ENCODE measurements at places on chromosomes 6 and 20.
A peak's percentile ranks its signal among the peaks of the same experiment; 100 is the strongest.

- no peak for DNase-seq
Measured at GRCh38 chr20:48825566-48825920, 2.3 kb downstream of the PREX1 start.

DNA sequence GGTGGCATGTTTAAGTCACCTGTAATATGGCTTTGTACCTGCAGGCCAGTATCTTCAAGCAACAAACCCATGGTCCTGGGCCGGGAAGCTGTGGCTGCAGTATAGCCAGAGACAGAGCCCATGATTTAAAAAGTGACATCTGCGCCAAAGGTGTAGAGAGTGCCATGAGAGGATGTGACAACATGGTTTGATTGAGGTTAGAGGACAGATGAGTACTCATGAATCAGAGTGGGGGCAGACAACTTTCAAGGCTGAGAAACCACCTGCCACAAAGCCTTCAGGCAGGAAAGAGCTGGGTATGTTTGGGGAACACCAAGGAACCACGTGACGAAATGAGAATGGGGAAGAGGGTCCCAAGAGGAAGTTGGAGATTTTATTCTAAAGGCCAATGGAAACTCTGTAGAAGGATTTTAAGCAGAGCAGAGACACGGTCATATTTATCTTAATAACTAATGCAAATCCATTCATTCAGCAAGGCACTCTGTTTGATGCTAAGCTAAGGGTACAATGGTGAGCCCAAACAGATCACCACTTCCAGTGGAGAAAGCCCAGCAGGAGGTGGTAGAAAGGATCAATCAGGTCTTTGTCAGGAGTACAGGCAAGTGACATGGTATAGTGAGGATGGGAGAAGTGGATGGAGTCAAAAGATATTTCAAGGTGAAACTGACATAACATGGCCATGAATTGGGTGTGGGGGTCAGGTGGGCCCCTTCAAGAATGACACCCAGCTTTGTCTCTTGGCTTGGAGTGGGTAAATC, 3.4 kb upstream of the MICAL1 start:
- DNase-seq: peak; percentile 53

GRCh38 chr6:69880601-69881000, 14.2 kb downstream of the COL19A1 start:
- no peak for DNase-seq

DNA sequence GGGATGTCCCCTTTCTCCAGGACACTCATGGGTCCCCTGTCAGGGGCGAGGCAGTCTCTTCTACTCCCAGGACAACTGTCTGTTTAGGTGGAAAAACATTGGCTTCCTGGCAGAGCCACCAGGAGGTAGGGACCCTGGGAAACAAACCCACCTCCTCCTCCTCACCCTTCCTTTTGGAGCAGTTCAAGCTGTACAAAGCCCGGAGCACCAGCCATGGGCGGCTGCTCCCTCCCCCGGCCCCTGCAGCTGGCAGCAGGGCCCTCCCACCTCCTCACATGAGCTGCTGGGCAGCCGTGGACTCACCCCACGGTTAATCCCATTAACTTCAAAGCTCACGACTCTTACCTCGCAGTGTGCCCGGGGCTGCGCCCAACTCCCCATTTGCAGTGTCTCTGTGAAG, 48.6 kb downstream of the CDH4 start:
- DNase-seq: no peak

- no peak for DNase-seq
Measured at GRCh38 chr6:108673602-108674001, 112.9 kb downstream of the FOXO3 start.

DNA sequence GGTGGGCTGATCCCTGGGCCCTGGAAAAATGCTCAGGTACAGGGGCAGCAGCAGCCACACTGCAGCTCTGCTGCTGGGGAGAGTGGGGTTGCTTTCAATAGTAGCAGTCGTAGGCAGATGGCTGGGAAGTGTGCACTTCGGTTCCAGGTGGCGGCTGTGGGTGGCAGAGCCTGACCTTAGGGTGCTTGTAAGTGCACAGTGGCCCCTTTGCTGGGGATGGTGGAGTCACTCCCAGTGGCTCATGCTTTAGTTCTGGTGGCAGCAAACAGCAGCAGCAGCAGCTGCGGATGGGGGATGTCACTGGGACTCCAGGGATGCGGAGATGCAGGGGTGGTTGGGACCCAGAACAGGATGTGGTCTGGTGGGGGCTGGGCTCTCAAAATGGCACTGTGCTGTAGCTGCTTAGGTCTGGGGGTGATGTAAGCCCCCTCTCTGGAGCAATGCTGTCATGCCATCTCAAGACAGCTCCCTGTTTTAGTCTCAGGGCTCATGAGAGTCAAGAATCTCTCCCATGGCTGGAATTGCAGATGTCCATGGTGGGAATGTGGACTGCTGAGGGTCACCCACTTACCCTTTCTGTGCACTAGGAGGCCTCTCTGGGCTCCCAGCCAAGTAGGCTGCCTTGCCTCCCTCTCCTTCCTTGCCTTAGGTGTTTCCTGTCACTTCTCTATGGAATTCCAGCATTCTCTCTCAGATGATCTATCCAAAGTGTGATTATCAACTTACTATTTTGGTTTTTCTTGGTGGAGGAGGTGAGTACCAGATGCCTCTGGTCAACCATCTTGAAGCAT, 146.7 kb upstream of the SLC22A23 start:
- no peak for DNase-seq

DNA sequence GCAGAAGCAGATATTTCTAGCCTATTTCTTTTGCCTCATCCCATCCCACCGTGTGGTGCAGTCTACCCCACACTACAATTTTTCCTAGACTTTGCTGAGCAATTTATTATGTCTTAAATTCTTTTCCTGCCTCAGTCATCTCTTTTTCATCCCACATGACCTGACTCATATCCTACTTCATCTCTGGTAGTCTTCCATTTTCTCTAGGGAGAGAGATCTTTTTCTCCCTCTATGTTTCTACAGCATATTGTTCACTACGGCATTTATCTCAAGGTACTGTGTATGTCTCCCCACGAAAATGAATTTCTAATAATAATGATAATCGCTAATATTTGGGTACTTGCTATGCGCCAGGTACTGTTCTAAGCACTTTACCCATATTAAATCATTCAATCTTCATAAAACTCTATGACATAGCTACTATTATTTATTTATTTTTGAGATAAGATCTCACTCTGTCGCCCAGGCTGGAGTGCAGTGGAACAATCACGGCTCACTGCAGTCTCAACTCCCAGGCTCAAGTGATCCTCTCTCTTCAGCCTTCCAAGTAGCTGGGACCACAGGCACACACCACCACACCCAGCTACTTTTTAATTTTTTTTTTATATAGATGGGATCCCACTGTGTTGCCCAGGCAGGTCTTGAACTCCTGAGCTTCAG, 15.6 kb downstream of the PDSS2 start:
- no peak for DNase-seq

DNA sequence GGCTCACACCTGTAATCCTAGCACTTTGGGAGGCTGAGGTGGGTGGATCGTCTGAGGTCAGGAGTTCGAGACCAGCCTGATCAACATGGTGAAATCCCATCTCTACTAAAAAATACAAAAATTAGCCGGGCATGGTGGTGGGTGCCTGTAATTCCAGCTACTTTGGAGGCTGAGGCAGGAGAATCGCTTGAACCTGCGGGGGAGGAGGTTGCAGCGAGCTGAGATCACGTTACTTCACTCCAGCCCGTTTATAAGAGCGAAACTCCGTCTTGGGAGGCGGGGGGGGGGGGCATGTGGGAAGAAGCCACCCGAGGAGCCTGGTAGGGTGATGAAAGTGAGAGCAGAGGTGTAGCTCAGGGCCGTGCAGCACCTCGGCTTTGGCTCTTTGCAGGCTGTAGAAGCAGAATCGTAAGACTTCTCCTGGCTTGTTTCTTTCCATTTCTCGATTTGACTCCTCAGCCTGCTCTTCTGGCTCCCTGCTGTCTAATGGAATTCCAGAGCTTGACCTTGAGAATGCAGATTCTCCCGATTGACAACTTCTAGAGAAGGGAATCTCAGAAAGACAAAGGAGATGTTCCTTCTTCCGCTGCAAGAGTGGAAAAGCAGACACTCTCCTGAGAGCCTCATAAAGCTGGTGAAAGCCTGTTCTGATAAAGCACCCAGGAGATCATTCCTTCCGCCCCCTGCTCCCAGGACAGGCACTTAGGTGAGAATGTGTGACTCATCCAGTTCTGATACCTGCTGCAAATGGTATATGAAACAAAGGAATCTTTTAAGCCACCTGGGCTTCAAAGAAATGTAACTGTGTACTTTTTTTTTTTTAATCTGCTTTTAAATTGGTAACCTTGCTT, 26.0 kb upstream of the PPP1R16B start:
- DNase-seq: no peak

- DNase-seq: no peak
Measured at GRCh38 chr6:88856566-88856965, 106.9 kb downstream of the RNGTT start.

DNA sequence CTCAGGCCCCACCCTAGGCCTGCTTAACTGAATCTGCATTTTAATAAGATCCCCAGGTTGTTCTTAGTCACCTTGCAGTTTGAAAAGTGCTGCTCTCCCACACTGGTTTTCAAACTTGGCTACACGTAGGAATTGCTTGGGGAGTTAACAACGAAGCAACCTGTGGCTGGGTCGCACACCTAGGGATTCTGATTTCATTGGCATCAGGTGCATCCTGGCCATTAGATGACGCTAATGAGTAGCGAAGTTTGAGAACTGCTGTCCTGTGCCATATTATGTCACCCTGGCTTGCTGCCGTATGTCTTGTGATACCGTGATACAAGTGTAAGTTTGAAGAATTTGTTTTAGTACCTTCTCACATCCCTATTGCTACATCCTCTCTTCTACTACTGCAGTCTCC, 28.2 kb upstream of the FUCA2 start:
- DNase-seq: peak; percentile 60

DNA sequence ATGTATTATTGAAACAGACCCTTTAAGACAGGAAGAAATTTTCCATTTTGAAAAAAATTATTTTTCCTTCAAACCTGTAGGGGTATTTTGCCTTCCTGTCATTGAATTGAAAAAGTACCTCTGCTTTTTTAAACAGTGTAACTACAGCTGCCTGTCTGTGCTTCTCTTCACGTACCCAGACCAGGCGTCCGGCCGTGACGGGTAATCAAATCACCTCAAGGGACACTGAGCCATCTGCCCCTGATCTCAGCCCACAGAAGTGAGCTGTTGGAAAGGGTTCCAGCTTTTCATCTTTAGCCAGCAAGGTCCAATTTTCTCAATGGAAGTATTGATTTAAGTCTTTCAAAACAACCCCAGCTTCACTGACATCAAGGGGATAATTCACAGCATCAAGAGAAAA, 58.0 kb downstream of the SLC35D3 start:
- DNase-seq: no peak

DNA sequence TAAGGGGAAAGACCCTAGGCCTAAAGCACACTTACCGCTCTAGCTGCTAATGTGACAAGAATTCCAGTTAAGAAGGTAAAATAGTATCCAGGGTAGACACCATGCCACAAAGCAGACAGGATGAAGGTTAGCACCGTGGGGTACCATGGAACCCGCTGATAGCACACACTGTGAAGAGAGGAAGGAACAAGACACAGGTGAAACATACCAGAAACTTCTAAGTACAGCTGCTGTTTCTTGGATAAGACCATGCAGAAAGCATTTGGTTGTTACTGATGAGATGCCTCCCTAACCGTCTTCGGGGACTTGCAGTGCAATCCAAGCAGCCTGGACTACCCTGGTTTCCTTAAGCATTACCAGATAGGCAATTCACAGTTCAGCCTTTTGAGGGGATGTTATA, 99.4 kb downstream of the MBOAT1 start:
- no peak for DNase-seq

- peak; percentile 97 for DNase-seq
Measured at GRCh38 chr6:169701954-169702839, at the start of the genes C6orf120 and WDR27. Gene C6orf120, plus strand, starts transcription at chr6:169702126. Its CDS starts 334 bp downstream, at chr6:169702460. Gene WDR27, minus strand, starts transcription at chr6:169702029. Its CDS starts 13,024 bp downstream, at chr6:169689005.

DNA sequence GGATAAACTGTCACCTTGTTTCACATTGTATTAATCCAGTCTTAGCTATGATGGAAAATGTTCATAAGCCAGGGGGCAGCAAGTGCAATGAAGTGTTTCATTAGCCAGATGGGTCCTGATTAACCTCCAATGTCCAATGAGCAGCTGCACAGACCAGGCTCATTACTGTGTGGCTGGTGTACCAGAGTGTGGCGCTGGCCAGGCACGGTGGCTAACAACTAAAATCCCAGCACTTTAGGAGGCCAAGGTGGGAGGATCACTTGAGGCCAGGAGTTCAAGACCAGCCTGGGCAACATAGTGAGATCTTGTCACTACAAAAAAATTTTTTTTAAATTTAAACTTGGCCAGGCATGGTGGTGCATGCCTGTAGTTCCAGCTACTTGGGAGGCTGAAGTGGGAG, 201.7 kb upstream of the FOXQ1 start:
- no peak for DNase-seq

DNA sequence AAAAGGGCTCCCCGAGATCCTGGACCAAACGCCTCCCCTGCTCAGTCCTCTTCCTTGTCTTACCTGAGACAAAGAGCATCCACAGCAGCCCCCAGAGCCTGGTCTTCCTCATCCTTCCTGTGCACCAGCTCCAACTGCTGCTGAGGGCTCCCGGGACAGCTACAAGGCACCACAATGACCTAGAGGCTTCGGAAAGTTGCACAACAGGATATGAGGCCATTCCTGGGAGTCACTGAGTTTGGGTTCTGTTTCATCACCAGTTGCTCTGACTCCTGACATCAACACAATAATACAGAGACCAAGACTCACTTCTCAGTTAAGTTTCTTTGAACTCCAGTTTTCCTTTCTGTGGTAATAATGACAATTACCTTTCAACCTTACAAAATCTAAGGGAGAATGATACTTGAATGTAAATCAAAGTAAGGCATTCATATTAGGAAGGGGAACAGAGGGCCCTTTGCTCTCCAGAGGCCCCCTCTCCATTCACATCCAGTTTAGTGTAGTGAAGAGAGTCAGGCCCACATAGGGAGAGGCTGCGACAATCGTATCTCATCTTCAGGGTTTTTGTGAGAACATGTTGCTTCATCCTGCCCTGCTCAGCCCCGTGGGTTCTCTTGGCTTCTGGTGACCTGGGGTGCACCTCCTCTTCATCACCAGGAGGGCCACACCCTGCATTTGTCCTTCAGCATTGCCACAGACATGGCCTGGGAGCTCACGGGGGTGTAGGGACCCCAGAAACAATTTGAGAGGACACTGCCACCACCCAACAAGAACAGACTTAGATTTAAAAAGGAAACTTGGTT, at the start of gene TREM1:
TSS of gene TREM1 (minus strand) at position 139 of the 803 bp plus-strand sequence. CDS start at position 112, 27 bp downstream.
- peak; percentile 24 for DNase-seq

GRCh38 chr6:99432877-99433276, 7.8 kb upstream of the PNISR start:
- no peak for DNase-seq

DNA sequence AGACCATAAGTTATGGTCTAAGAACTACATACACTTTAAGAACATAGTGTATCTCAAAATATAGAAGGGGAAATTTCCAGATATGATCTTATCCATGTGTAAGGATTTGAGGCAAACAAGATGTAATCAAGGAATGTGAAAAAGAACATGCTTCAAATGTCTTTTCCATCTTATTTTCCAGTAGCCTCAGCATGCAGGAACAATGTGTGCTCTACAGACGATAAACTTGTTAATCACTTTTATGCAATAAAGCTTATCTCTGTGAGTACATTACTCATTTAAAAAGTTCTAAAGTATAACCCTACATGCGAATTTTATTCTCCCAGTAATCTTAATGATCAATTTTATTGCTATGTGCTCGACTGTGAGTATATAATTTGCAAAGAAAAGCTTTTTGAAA, 185.2 kb downstream of the ALDH8A1 start:
- DNase-seq: no peak

Measured in CD4-positive, alpha-beta T cell treated with Interferon alpha-2 for 1 hour (primary cell).